ENCODE measurements at places on chromosomes 4 and X.

DNA sequence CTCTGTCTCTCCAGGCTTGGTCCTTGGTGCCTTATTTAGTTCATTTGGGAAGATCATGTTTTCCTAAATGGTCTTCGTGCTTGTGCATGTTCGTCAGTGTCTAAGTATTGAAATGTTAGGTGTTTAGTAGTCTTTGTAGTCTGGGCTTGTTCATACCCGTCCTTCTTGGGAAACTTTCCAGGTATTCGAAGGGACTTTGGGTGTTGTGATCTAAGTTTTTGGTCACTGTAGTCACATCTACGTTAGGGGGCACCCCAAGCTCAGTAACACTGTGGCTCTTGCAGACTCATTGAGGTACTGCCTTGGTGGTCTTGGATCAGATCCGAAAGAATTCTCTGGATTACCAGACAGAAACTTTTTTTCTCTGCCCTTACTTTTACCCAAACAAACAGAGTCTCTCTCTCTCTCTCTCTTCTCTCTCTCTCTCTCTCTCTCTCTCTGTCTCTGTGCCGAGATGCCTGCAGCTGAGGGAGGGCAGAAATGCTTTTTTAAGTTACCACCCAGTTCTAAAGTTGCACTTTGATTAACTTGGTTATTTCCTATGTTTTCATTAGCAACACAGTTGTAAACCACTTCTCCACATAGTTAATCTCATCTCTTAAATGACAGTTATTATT, 67.6 kb upstream of the SLC7A3 start:
- H3K36me3 ChIP-seq, result no peaks in the 10 kb centered on the region
- H3K4me1 ChIP-seq, result no peaks in the 10 kb centered on the region
- no peak overlapping the region for H3K27ac ChIP-seq
- H3K27me3 ChIP-seq, result peaks cover 6% of the 10 kb centered on the region

GRCh38 chr4:173125216-173125812, 43.3 kb upstream of the GALNT7 start:
- H3K27ac ChIP-seq, result no peak overlapping the region
- no peak for DNase-seq
- no peak overlapping the region for H3K4me3 ChIP-seq
- H3K27me3 ChIP-seq, result no peaks in the 10 kb centered on the region

- peak within 1 kb of the TSS; percentile 73 for H3K27ac ChIP-seq
- H3K27me3 ChIP-seq, result peaks cover 7% of the 10 kb centered on the region
- DNase-seq, result peak; percentile 64
- H3K36me3 ChIP-seq, result no peaks in the 10 kb centered on the region
- no peaks in the 10 kb centered on the region for H3K4me1 ChIP-seq
- peak within 1 kb of the TSS; percentile 24 for H3K4me3 ChIP-seq
Measured at GRCh38 chrX:118974088-118974907, at the start of gene LONRF3. LONRF3 (plus strand) TSS chrX:118974618; CDS start chrX:118974781, 163 bp downstream.

DNA sequence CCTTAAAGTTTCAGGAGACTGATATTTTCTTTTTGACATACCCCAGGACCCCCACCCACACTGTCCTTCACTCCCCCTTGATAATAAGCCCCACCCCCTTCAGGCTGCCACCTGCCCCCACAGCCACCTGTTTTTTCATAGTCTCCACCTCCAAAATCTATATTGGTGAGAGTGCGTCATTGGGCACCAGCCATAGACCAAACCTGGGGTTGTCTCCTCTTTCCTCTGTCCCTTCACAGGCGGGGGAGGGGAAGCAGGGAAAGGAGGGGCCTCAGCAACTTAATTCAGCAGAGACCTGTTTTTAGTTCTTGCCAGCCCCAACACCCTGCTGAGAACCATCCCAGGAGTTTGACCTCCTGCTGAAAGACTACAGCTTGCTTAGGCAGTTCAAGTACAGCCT, 1.1 kb downstream of the ARHGAP36 start:
- H3K27ac ChIP-seq, result no peak overlapping the region
- no peak overlapping the region for H3K4me3 ChIP-seq
- no peaks in the 10 kb centered on the region for H3K27me3 ChIP-seq
- H3K4me1 ChIP-seq, result no peaks in the 10 kb centered on the region
- no peaks in the 10 kb centered on the region for H3K36me3 ChIP-seq

DNA sequence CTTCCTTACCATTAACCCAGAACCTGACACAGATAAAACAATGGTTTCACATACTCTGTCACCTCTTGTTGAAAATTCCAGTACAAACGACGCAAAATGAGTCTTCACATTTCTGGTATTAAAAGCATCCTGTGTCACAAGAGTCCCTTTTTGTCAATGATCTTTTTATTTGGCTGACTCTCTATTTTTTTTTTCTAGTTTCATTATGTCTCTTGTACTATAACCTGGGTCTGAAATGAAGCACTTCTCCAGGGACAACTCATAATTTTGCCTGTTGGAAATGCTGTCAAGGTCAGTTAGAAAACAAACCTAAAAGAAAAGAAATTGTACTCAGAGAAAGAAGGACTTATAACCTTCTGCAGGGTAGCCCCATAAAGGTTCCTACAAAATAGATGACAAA, 93.1 kb downstream of the NR3C2 start:
- no peaks in the 10 kb centered on the region for H3K27me3 ChIP-seq
- no peak for DNase-seq
- H3K4me3 ChIP-seq, result no peak overlapping the region
- no peaks in the 10 kb centered on the region for H3K36me3 ChIP-seq
- H3K27ac ChIP-seq, result no peak overlapping the region

- no peaks in the 10 kb centered on the region for H3K36me3 ChIP-seq
- no peak for DNase-seq
- H3K27ac ChIP-seq, result no peak overlapping the region
- no peak overlapping the region for H3K4me3 ChIP-seq
- H3K27me3 ChIP-seq, result no peaks in the 10 kb centered on the region
Measured at GRCh38 chrX:17078031-17078720, 131.7 kb downstream of the REPS2 start.

DNA sequence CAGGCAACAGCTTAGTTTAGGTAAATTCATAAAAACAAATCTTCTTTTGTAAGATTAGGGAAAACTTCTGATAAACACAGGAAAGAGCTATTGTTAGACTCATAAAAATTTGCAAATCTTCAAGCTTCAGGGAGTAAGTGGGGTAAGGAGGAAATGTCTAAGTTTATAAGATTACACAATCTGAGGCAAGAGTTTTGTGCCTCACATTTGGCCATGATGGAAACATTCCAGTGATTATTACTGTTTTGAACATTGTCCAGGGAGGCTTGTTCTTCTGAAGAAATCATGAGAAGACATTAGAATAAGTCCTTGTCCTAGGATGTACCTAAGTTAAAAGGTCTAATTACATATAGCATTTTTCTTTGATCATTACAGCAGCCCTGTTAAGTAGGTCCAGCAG, 72.8 kb downstream of the MAOB start:
- H3K4me3 ChIP-seq, result no peak overlapping the region
- H3K27ac ChIP-seq, result no peak overlapping the region
- H3K4me1 ChIP-seq, result no peaks in the 10 kb centered on the region
- no peak for DNase-seq
- H3K27me3 ChIP-seq, result no peaks in the 10 kb centered on the region

- DNase-seq, result no peak
- H3K4me3 ChIP-seq, result no peak overlapping the region
- no peaks in the 10 kb centered on the region for H3K4me1 ChIP-seq
- peaks cover 55% of the 10 kb centered on the region for H3K36me3 ChIP-seq
- H3K27me3 ChIP-seq, result no peaks in the 10 kb centered on the region
- no peak overlapping the region for H3K27ac ChIP-seq
Measured at GRCh38 chr4:102608190-102608589, 107.0 kb downstream of the NFKB1 start.

DNA sequence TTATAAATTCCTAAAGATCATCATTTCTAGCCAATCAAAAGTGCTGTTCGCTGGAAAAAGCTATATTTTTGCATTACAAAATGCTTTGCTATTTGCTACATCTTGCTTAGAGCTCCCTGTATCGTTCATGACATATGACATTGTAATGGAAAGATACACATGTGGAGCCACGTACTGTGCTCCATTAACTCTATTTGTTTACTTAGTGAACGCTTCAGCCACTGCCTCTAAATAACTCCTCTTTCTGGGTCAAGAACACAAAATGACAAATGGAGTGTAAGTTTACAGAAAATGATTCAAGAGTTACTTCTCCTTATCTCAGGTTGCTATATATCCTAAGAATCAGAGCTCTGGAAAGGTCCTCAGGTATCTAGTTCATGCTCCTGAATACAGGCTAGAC, 329.1 kb upstream of the SMIM31 start:
- no peak for DNase-seq
- no peak overlapping the region for H3K4me3 ChIP-seq
- no peak overlapping the region for H3K27ac ChIP-seq
- H3K4me1 ChIP-seq, result no peaks in the 10 kb centered on the region
- no peaks in the 10 kb centered on the region for H3K27me3 ChIP-seq

DNA sequence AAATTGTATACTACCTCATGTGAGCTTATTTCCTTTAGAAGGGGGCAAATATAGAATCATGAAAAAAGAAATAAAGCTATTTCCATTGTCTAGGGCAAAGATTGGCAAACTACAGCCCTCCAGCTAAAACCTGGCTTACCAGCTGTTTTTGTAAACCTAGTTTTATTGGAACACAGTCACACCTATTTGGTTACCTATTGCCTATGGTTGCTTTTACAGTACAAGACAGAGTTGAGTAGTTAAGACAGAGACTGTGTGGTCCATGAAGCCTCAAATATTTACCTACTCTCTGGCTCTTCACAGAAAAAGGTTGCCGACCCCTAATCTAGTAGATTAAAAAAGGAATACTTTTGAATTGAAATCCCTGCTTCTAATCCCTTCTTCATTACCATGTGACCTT, 88.8 kb upstream of the ENPP6 start:
- no peaks in the 10 kb centered on the region for H3K27me3 ChIP-seq
- H3K27ac ChIP-seq, result no peak overlapping the region
- no peak for DNase-seq
- H3K36me3 ChIP-seq, result no peaks in the 10 kb centered on the region
- H3K4me1 ChIP-seq, result peaks cover 8% of the 10 kb centered on the region
- H3K4me3 ChIP-seq, result no peak overlapping the region

- H3K4me3 ChIP-seq, result no peak overlapping the region
- H3K4me1 ChIP-seq, result peaks cover 7% of the 10 kb centered on the region
- DNase-seq, result no peak
- no peaks in the 10 kb centered on the region for H3K36me3 ChIP-seq
- no peak overlapping the region for H3K27ac ChIP-seq
- H3K27me3 ChIP-seq, result no peaks in the 10 kb centered on the region
Measured at GRCh38 chr4:159173886-159174285, 71.0 kb downstream of the RAPGEF2 start.

DNA sequence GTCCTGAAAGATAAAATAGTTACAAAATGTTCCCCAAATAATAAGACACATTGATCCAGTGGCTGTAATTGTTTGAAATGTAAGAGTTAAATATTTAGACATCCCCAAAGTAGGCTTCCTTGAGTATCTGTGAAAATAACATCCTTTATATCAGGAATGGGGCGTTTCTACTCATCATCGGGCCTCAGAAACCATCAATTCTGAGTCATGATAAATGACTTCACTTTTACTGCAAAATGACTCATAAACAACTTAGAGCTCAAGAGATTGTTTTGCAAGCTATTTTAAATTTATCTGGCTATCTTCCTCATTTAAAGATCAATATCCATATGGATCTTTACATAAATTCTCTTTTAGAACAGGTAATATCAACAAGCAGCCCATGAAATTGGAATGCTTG, 369.4 kb upstream of the CNKSR2 start:
- no peak for DNase-seq
- H3K4me1 ChIP-seq, result no peaks in the 10 kb centered on the region
- H3K27ac ChIP-seq, result no peak overlapping the region
- H3K36me3 ChIP-seq, result no peaks in the 10 kb centered on the region

Measured in pancreas (tissue), 10 donors.